ENCODE measurements at places on chromosomes 2 and 18. TPM values are rescaled to one million over a fixed set of nuclear protein-coding genes. Genes with fewer than 3 reads are reported as not detected.

Gene CFAP65
- total RNA-seq, result not detected

GRCh38 chr2:111188681-111189080 lies 68.0 kb downstream of the BCL2L11 start:
- H3K27ac ChIP-seq, result no peak overlapping the region
- H3K4me1 ChIP-seq, result peaks cover 3% of the 10 kb centered on the region
- H3K4me3 ChIP-seq, result no peak overlapping the region
- no peaks in the 10 kb centered on the region for H3K27me3 ChIP-seq
- DNase-seq, result no peak

Gene ASXL3
- total RNA-seq, result not detected

Gene VIL1
- total RNA-seq, result not detected

Gene TUBA3E
- not detected for total RNA-seq

- no peak overlapping the region for H3K27ac ChIP-seq
- H3K4me1 ChIP-seq, result no peaks in the 10 kb centered on the region
- no peak for DNase-seq
- no peak overlapping the region for H3K4me3 ChIP-seq
Measured at GRCh38 chr2:200744201-200744602, 67.5 kb upstream of the BZW1 start.

Gene CCDC142
- total RNA-seq, result 37.1 TPM

- H3K36me3 ChIP-seq, result no peaks in the 10 kb centered on the region
- DNase-seq, result no peak
- H3K27ac ChIP-seq, result no peak overlapping the region
- H3K4me1 ChIP-seq, result no peaks in the 10 kb centered on the region
Measured at GRCh38 chr2:173064151-173064805, 11.4 kb upstream of the MAP3K20 start.

DNA sequence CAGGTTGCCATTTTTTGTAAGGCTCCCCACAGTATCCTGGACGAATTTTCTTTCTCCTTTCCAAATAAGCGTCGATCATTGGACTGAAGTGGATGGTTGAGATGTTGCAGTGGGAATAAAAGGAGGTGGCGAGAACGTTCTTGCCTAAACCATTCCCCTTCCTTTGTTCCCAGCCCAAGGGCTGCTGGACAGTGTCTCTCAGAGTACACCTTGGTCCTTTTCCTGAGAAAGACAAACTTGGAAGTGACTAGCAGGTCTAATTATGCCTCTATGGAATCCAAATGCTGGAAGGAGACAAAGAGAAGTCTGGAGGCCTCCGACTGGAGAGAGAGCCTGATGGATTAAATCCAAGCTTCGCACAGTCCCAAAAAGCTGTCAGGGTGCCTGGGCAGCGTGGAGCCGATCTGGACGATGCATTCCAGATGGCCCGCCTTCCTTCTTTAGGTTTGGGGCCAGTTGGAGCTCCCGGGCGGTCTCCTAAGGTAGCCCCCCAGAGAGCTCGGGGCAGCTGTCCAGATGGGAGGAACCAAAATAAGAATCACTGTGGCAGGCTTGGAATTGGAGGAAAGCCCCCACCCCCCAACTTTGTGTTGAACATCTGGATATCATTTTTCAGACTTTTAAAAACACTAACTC lies 186.8 kb downstream of the TMEM247 start:
- H3K36me3 ChIP-seq, result no peaks in the 10 kb centered on the region
- no peaks in the 10 kb centered on the region for H3K4me1 ChIP-seq
- H3K4me3 ChIP-seq, result no peak overlapping the region
- DNase-seq, result no peak

DNA sequence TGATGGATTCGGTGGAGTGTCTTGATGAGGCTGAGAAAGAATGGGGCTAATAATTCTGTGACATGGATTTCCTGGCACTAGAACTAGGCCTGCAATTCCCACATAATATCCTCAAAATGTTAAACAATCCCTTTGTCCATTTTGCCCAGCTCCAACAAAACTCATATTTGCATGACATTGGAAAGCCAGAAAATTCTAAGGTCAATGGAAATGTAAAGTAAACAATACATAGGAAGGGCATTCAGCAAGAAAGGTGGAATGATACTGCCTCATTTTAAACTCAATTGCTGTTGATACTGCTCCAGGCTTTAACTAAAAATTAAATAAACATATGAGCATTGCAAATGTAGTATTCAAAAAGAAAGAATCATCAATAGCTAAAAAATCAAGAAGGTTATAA lies 434.8 kb upstream of the SLC8A1 start:
- no peak overlapping the region for H3K27ac ChIP-seq
- no peak for DNase-seq
- H3K36me3 ChIP-seq, result no peaks in the 10 kb centered on the region
- H3K4me3 ChIP-seq, result no peak overlapping the region

Gene SLC8A1
- 0.75 TPM for total RNA-seq

GRCh38 chr2:231617059-231617926 lies 24.6 kb downstream of the TEX44 start:
- no peak for DNase-seq
- peaks cover 32% of the 10 kb centered on the region for H3K4me1 ChIP-seq
- no peak overlapping the region for H3K4me3 ChIP-seq
- no peaks in the 10 kb centered on the region for H3K36me3 ChIP-seq
- H3K27me3 ChIP-seq, result no peaks in the 10 kb centered on the region

Gene CDK5R2
- total RNA-seq, result not detected

DNA sequence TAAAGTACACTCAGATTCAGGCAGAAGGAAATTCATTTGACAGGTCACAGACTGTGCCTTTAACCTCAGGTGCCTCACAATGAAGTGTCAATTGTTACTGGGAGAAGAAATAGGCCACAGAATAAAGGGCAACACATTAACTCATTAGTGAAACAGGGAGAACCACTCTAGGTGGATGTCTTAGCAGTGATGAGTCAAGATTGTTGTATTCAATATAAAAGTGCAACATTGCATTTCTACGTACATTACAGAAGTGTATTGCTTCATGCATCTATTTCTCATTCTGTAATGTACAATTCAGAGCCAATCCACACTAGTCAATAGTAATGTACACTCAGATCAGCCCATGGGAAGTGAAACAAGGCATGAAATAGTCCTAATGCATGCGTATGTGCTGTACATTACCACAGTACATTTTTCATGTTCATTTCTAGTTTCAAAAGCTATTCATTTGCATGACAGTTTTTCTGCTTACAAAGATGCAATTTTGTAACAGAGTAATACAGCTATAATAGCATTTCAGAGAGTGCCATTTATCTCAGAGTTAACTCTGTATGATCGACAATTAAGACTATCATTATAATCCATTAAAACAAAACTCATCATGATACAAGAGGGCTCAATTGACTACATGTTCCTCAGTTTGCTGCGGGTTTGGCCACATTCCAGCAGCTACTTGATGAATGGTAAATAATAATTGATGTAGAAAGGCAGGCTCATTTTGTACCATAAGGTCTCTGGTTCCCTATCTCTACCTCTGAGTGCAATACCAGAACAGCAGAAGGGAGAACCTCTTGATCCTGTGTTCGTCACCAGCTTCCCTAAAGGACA lies 12.2 kb upstream of the ARL5A start:
- no peaks in the 10 kb centered on the region for H3K36me3 ChIP-seq
- no peak overlapping the region for H3K27ac ChIP-seq
- no peak overlapping the region for H3K4me3 ChIP-seq
- H3K4me1 ChIP-seq, result peaks cover 9% of the 10 kb centered on the region
- no peak for DNase-seq

DNA sequence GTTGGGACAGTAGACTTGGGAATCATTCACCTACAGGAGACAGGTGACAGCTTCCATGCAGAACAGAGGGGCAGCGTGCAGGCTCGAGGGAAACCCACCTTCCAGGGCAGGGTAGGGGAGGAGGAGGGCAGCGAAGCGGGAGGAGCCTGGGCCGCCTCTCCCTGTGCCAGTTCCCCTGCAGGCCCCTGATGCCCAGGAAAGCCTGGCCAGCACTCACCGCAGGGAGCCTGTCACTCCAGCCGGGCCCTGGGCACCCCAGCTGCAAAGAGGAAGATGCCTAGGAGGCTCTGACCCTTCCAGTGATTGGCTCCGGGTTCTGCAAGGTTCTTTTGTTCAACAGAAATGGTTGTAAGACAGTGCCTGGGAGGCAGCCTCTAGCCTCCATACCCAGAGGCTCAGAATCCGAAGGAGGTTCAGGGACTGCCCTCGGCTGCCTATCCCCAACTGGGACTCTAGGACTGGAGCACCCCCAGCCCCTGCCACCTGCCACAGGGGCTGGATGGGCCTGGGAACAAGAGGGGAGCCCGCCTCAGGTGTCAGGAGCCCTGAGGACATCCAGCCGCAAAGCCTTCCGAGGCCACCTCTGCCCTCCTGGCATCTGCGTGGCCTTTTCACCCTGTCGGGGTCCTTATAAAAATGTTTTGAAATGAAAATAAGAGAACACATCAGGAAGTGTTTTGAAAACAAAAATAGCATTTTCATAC lies 103.2 kb downstream of the PTGR3 start:
- DNase-seq, result no peak
- no peaks in the 10 kb centered on the region for H3K36me3 ChIP-seq
- no peak overlapping the region for H3K27ac ChIP-seq
- H3K27me3 ChIP-seq, result no peaks in the 10 kb centered on the region

Gene HTR2B
- total RNA-seq, result not detected

- no peak for DNase-seq
- no peak overlapping the region for H3K4me3 ChIP-seq
- H3K4me1 ChIP-seq, result peaks cover 3% of the 10 kb centered on the region
- H3K27ac ChIP-seq, result no peak overlapping the region
Measured at GRCh38 chr2:231212329-231212845, 14.0 kb downstream of the ARMC9 start.

DNA sequence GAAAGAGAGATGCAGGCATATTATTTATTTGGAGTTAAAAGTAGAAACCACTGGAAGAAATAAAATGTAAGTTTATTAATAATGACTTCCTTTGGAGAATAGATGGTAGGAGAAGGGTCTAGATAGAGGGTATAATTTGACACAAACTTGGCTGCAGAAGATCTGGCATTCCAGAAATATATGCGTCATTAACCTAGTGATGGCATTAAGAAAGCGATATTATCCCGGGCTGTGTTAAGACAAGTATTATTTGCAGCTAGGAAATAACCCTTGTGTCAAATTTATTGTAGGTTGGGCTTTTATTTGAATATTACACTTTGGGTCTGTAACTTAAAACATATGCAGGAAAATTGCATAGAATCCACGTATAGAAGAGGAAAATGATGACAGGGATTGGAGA lies 389.5 kb downstream of the MTX2 start:
- no peak overlapping the region for H3K27ac ChIP-seq
- H3K36me3 ChIP-seq, result no peaks in the 10 kb centered on the region
- peaks cover 42% of the 10 kb centered on the region for H3K27me3 ChIP-seq
- H3K4me1 ChIP-seq, result peaks cover 8% of the 10 kb centered on the region

GRCh38 chr2:18312818-18313217 lies 247.6 kb downstream of the RDH14 start:
- no peaks in the 10 kb centered on the region for H3K27me3 ChIP-seq
- H3K36me3 ChIP-seq, result no peaks in the 10 kb centered on the region
- H3K4me3 ChIP-seq, result no peak overlapping the region
- DNase-seq, result no peak

Gene HOXD4
- total RNA-seq, result not detected

GRCh38 chr18:8705238-8705960 lies at the start of gene MTCL1:
Gene MTCL1 (plus strand): TSS chr18:8705556. CDS start chr18:8705661, 105 bp downstream.
- H3K27ac ChIP-seq, result no peak within 1 kb of the TSS
- H3K27me3 ChIP-seq, result peaks cover 71% of the 10 kb centered on the region
- peaks cover 11% of the 10 kb centered on the region for H3K4me1 ChIP-seq
- H3K4me3 ChIP-seq, result peak within 1 kb of the TSS; percentile 87

GRCh38 chr2:24754985-24755705 lies 38.0 kb downstream of the PTRHD1 start:
- no peaks in the 10 kb centered on the region for H3K4me1 ChIP-seq
- H3K27me3 ChIP-seq, result no peaks in the 10 kb centered on the region
- H3K36me3 ChIP-seq, result peaks cover 7% of the 10 kb centered on the region
- no peak for DNase-seq
- H3K27ac ChIP-seq, result no peak overlapping the region
- no peak overlapping the region for H3K4me3 ChIP-seq

GRCh38 chr18:31100436-31101182 lies 1.6 kb downstream of the DSC2 start:
- DNase-seq, result no peak
- peak overlapping the region; percentile 46 for H3K4me3 ChIP-seq
- H3K4me1 ChIP-seq, result no peaks in the 10 kb centered on the region
- no peak overlapping the region for H3K27ac ChIP-seq

Gene DES
- not detected for total RNA-seq

Gene SULT6B1
- total RNA-seq, result not detected

DNA sequence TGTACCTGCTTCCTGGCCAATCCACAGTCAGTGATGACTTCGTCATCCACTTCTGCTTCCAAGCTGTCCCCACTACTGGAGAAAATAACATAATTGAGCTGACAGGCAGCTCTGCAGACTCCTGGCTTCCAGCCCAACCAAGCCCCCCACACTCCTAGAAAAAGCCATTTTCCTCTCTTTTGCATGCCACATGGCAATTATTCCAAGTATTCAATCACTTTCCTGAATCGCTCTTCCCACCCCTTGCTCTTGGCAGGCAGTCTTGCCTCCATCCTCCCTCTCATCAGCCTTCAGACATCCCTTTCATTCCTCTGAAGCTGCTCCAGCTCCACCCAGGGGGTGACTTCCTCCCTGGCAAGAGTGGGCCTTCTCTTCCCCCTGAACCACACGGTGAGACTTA lies 14.3 kb upstream of the ST8SIA5 start:
- no peak for DNase-seq
- no peak overlapping the region for H3K27ac ChIP-seq
- H3K36me3 ChIP-seq, result no peaks in the 10 kb centered on the region
- H3K4me3 ChIP-seq, result no peak overlapping the region

Gene SP140L
- 115 TPM for total RNA-seq

DNA sequence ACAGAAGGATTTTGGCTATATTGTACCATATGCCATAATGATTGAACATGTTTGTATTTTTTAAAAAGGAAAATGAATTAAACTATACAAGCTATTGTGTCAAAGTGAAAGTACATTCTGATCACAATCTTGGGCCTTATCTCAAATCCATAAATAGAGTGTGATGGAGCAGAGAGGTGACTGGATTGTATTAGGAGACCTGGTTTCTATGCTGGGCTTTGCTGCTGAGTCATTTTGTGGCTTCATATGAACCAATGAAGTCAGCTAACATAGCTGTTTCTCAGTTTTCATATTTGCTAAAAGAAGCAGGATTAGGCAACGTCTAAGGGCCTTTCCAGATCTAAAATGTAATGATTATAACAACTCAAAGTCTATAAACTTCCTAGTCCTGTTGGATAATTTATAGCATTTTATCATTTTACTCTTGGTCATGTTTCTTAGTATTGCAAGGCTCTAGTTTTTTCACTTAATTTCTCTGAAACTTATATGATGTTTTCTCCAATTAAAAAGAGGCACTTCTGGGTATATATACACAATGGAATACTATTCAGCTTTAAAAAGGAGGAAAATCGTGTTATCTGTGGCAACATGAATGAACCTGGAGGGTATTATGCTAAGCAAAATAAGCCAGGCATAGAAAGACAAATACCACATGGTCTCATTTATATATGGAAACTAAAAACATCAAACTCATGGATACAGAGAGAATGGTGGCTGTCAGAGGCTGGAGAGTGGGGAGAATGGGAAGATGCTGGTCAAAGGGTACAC lies 112.3 kb downstream of the MEP1B start:
- no peaks in the 10 kb centered on the region for H3K36me3 ChIP-seq
- peaks cover 9% of the 10 kb centered on the region for H3K27me3 ChIP-seq
- H3K4me3 ChIP-seq, result no peak overlapping the region
- DNase-seq, result no peak

- peaks cover 4% of the 10 kb centered on the region for H3K36me3 ChIP-seq
- peaks cover 4% of the 10 kb centered on the region for H3K27me3 ChIP-seq
- H3K27ac ChIP-seq, result peak overlapping the region; percentile 11
- H3K4me1 ChIP-seq, result no peaks in the 10 kb centered on the region
- H3K4me3 ChIP-seq, result no peak overlapping the region
Measured at GRCh38 chr2:217301142-217301925, 441.5 kb upstream of the TNP1 start.

Gene CXCR2
- 0.57 TPM for total RNA-seq
